Bronchial epithelial cell (primary cell): ENCODE measurements at places on chromosomes 13 and 19.

- no peak for DNase-seq
Measured at GRCh38 chr13:20161275-20161950, 561 bp upstream of the GJA3 start.

DNA sequence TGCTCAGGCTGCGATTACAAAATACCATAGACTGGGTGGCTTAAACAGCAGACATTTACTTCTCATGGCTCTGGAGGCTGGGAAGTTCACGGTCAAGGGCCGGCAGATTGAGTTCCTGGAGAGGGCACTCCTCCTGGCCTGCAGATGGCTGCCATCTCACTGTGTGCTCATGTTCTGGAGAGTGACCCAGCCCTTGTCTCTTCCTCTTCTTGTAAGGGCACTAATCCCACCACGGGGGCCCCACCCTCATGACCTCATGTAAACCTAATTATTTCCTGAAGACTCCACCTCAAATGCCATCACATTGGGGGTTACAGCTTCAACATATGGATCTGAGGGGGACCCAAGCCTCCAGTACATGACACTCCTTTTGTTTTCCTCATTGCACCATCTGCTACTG, 56.0 kb upstream of the CLDN10 start:
- DNase-seq: no peak

GRCh38 chr19:3636962-3637361, 10.4 kb upstream of the CACTIN start:
- DNase-seq: no peak

DNA sequence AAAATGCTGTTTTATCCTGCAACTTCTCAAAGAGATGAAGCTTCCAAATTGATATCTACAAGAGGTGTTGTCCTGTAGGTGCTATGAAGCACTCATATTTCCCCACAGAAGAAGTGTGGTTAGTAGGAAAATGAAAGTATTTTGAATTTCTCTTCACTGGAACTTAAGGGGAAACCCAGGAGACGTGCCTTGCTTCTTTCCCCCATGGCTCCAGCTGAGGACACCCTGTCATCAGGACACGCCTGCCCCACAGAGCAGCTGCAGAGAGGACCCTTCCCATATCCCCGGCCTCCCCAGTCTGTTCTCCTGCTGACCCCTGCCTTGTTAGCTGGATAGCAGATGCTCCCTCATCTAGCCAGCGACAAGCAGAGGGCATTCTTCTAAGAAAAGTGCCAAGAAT, 371.3 kb downstream of the COG6 start:
- DNase-seq: no peak

DNA sequence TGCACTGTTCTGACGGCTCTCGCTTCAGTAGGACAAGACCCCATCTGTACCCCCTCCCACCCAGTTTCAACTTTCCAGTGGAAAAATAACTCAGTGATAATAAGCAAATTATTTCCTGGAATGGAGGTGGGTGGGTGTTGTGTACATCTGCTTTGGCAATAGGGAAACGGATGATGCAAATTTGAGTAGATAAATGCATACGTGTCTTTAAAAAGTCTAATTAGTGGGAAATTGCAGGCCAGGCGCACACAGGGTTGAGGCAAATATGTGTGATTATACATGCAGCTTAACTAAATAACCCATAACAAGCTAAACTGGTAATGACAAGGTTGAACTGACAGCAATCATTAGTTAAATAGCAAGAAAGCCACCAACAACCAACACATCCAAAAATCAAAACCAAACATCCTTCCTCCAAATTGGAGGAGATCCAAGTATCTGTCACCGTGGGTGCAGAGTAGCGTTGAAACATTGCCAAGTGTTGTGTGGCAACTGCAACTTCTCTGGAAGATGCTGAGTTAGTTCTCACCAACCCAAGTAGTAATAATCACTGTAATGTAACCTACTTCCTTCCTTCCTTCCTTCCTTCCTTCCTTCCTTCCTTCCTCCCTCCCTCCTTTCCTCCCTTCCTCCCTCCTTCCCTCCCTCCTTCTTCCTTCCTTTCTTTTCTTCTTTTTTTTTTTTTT, 54.6 kb downstream of the TRPM4 start:
- peak; percentile 42 for DNase-seq

- DNase-seq: peak; percentile 63
Measured at GRCh38 chr13:40508127-40508526, 158.3 kb downstream of the FOXO1 start.

GRCh38 chr13:113936166-113936965, 37.5 kb downstream of the C13orf46 start:
- no peak for DNase-seq

DNA sequence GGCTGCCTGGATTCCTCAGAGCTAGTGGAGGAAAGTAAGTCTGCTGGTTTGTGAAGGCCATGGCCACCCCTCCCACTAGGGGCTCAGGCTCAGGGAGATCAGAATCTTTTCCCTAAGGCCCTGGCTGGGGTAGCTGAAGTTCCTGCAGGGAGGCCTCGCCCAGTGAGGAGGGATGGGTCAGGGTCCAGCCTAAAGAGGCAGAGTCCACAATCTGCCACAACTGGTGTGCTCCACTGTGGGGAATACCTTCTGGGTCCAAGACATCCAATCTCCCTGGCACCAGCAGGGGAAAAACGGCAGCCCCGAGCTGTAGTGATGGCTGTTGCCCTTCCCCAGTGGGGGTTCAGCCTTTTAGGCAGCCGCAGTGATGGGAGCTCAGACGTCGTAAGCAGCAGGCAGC, 23.2 kb downstream of the IGFL3 start:
- no peak for DNase-seq
